Heart left ventricle (tissue), 16 donors: ENCODE measurements at places on chromosomes 7 and 10. TPM values are rescaled to one million over a fixed set of nuclear protein-coding genes. Genes with fewer than 3 reads are reported as not detected.

TACR2 gene
- 0.39 TPM for total RNA-seq

ERVW-1 gene
- not detected for total RNA-seq

CDC14C gene
- not detected for total RNA-seq

DNA sequence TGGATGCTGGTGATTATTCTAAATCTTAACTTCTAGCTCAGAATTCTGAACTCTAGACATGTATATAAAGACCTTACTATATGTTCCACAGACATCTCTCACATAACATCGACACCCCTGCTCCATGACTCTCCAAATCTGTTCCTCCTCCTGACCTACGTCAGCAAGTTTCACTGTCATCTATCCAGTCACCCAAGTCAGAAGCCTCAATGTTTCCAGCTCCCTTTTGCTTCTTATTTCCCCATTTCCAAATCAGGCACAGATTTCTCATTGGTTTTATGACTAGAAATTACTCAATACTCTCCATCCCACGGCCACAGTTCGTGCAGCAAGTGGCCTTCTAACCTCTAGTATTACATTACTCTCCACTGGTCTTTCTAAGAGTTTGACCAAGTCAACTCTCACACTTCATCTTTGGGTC lies 28.5 kb downstream of the EPC1 start:
- DNase-seq: no peak

DNA sequence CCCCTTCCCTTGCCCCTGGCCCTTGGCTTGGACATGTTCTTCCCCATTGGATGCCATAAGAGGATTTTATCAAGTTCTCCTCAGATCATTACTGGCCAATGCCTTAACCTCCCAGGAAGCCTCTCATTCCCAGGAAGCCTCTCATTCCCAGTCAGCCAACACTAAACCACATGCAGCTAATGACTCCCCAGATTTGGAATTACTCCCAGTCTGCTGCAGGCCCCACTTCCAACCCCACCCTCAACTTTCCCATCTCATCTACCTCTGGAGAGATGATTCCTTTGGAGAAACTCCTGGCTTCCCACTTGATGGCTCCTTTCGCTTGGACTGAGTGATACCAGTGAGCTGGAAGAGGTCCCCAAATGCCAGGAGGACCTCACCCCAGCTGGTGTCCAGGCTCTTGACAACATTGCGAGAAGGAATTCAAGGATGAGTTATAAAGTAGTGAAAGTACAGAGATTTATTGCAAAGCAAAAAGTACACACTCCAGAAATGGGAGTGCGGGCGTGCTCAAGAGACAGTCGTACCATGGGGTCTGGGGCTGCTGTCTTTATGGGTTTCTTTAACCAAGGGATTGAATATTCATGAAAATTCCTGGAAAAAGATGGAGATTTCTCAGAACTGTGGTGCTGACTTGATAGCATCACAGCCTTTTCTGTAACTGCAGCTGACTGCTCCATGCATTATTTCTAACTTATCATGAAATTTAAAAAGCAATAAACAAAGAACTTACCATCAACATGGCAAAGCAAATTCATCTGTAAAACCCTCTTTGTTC lies 117.2 kb upstream of the ADCY1 start:
- DNase-seq: peak; percentile 7

DNA sequence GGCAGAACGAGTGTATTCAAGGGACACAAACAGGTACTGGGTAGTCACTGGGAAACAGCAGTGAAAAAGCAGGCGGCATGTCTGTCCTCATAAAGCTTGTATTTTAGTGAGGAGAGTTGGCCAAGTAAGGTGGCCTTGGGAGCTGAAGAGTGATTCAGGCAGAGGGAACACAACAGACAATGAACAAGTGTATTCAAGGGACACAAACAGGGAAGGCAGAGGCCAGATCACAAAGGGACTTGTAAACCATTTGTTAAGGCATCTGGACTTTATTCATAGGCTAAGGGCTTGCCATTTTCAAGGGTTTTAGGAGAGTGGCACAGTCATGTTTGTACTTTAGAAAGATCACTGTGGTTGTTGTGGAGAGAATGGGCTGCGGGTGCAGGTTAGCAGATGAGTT lies 49.0 kb downstream of the LRMDA start:
- DNase-seq: no peak

DNA sequence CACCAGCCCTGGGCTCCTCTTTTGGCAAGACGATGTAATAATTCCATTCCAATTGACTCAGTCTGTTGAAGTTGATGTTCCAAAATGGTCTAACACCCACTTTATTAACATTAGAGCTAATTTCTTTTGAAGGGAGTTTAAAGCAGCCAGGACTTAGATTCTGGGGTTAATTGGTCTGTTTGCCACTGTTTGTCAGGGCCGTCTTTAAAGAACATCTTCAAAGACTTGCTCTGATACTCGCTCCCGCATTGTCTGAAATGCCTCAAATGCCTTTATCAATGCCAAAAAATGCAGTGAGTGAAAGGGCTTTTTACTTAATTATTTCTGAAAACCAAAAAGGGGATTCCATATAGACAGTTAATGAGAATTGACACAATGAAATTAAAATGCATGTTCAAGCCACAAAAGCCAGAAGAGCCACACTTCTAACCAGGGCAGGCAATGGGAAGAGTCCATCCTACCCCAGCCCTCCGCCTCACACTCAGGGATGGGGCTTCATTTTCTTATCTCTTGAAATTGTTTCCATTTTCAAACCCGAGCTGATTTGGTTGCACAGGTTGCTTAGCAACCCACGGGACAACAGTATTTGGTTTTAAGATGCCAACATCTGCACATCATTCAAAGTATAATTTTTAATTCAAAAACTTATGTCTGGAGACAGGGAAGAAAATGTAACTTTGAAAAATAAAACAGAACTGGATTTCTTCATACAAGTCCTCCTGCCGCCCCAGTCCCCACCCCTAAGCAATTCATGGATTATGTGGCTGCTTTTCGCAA lies 163.0 kb downstream of the FGFR2 start:
- DNase-seq: no peak

- DNase-seq: no peak
Measured at GRCh38 chr10:69385454-69386350, 31.0 kb downstream of the TACR2 start.

DNA sequence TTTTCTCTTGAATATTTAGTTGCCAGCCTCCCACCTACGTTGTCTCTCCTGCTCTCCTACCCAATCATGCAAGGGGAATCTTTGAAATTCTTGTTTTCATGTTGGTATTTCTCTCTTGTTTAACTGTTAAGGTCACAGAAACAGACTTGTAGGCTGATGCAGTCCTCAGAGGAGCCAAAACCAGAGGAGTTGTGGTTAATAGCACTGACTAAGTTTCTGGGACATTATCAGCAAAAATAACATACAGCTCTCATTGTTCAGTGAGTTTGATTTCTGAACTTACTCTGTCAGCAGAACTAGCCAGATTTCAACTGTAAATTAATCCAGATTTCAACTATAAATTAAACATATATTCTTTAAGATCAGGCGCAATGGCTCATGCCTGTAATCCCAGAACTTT lies 11.1 kb upstream of the CUL1 start:
- DNase-seq: no peak

DNA sequence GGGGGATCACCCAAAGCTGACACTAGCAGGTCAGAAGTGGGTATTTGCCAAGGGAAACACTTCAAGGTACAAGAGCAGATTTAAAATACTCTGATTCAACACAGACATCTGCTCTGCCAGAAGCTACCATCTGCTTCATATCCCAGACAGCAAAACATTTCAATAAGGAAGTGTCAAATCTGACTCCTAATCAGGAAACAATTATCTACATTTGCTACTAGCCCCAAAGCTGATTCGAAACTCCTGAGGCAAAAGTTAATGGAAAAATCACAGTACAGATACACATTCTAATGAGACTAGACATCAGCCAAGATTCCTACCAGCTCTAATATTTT lies 48.9 kb downstream of the PARD3 start:
- DNase-seq: no peak

DNA sequence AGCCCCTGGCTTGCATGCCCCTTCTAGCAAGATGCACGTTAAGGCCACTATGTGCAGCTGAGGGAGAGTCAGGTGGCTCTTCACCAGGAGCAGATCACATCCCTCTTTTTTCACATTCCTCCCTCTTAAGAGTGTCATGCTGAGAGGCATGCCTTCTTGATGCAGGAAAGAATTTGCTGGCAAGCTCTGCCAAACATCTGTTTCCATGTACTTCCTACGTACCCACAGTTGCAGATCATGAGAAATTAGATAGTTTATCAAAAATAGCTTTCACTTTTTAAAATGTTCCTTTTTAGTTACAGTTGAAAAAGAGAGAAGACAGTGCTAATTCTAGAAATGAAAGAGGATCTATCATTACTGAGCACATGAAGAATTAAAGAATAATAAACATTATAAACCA lies 79.7 kb upstream of the ZNF722 start:
- DNase-seq: no peak

- no peak for DNase-seq
Measured at GRCh38 chr7:100847360-100847759, 5.2 kb upstream of the SLC12A9 start.
